ENCODE measurements at places on chromosomes 6 and 20.

DNA sequence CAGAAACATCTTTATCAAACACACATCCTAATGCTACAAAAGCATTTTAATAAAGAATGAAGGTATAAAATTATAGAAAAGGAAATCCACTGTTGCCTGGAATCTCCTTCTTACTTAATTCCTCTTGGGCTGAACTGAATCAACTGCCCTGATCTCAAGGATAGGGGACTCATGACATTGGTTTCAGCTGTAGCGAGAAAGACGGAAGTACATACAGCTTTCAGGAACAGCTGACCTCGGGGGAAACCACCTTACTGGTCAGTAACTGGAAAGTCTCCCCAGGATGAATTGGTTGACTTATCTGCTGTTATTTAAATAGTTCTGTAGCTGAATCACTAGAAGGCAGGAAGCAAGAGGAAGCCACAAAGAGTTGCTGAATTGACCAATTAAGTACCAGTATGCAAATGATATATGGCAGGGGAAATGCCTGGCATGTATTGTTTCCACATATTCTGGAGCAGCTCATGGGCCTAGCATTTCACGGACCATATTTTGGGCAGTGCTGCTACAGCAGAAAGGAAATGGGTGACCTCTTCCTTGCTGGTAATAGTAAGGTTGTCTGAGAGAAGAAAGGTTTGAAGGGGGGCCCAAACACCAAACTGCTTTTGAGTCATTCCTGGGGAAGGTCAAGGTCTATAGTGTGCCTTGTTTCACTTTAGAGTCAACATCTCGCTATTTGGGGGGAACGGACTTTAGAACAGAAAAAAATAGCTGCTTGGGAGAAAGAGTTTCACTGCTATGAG is 43.7 kb upstream of the MAP7 start:
- DNase-seq = peak; percentile 20

DNA sequence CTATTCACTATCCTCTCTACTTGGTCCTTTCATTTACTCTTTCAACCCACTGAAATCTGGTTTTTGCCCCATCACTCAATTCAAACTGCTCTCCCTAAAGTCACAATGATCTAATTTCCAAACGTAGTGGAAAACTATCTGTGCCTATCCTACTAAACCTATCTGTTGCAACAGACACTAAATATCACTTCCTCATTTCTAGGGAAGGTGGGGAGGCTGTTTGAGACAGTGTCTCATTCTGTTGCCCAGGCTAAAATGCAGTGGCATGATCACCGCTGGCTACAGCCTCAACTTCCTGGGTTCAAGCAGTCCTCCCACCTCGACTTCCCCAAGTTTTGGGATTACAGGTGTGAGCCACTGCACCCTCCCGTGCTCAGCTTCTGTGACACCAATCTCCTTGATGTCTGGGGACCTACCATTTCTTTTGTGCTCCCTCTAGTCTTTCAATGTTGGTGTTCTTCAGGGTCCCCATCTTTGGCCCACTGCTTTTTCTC is 8.8 kb downstream of the RANBP9 start:
- DNase-seq = peak; percentile 55

GRCh38 chr6:108337721-108338120 is 42.9 kb downstream of the AFG1L start:
- DNase-seq = no peak

- no peak for DNase-seq
These were observed 43.1 kb upstream of the TNFAIP3 start for GRCh38 chr6:137823826-137824555.

DNA sequence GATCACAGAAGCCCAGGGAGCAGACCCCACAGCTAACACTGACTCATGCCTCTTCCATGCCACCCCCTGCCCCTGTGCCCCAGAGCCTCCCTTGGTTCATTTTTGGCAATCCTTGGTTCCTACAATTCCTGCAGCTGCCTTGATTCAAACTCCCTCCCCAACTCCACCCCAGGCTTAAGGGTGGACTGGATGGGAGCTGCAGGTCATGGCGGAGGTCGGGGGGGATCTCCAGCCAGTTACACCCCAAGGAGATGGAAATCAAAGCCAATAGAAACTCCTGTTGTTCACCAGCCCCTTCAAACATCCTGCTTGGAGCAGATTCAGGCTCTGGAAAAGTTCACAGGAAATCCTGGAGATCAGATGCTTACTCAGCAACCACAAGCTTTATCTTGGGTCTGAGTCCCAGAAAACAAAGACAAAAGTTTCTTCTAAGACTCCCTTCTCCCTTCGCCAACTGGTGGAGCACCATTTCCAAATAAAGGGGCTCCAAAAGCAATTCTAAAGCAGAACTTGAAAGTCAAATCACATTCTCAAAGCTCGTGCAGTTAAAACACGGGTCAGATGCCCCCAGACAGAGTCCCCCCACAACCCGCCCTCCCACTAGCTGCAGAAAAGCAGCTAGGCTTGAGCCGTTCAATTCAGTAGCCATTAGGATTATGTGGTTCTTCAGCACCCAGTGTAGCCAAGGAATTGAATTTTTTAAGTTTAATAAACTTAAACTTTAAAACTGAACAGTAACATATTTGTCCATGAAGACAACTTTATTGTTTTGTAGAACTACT is 149.5 kb downstream of the ANKRD60 start:
- no peak for DNase-seq

DNA sequence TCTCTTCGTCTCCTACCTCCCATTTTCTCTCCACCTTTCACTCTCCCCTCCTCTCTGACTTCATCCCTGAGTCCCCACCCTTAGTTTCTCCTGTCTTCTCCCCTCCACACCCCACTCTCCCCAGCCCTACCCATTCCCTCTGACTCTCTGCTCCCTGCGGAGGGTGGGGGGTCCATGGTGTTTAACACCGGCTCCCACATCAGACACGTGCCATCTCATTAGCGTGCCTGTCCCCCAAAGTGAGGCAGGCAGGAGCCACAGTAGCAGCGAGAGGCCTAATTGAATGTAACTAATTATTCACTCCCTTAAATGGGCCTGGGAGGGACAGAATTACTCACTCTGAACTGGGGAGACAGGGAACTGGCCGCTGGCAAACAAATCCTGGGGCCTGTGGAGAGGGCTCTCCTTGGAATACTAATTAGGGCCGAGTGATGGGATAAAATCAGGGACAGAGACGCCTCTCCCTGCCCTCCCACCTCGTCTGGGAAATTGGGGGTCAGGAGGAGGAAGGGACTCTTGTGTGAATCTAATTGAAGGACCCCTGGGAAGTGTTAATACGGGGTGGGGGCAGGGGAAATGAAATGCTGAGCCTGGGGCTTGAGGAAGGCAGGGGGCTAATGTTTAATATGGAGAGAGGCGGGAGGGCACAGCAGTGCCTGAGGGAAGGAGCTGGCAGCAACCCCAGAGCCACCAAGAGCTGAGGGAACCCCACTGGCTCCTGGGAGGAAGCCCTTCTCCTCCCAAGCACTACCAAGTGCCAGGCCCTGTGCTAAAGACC is 17.9 kb downstream of the CD40 start:
- no peak for DNase-seq

GRCh38 chr6:93684339-93684738 is 265.0 kb upstream of the EPHA7 start:
- no peak for DNase-seq

- DNase-seq = no peak
These were observed 7.7 kb upstream of the C20orf203 start for GRCh38 chr20:32681175-32682084.
